ENCODE measurements at places on chromosomes 6 and 20.

DNA sequence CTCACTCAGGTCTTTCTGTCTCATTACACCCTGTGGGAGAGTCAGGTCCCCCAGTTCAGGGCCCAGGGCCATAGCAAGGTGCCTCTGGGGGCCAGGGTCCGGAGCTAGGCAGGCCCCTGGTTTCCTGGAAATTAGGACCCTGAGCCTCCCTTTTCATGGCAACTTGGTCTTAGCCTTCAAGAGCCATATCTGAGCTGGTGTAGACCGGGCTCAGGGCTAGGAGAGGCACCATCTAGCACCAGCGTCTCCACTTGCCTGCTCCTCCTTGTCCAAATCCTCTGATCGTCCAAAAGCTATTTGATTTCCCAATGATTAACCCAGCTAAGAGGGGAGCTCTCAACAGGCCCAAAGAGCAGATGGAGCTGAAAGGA is 5.6 kb downstream of the MDFI start:
- no peak for DNase-seq

DNA sequence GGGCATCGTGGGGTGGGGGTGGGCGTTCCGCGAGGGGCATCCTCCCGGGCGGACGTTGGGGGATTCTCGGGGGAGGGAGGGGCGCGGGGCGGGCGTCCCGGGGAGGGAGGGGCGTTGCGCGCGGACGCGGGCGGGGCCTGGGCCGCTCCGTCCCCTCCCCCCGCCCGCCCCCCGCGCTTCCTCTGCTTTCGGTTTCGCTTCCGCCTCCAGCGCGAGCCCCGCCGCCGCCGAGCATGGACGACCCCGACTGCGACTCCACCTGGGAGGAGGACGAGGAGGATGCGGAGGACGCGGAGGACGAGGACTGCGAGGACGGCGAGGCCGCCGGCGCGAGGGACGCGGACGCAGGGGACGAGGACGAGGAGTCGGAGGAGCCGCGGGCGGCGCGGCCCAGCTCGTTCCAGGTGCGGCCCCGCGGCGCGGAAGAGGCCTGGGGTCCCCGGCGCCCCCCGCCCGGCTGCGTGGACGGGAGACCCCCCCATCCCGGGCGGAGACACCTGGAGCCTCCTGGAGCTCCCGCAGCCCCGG is at the start of gene OGFR:
Gene OGFR (plus strand): TSS at position 209 of the 528 bp plus-strand sequence. CDS start 25 bp downstream, at position 234.
- DNase-seq = peak; percentile 62

GRCh38 chr20:46062151-46062550 is 27.6 kb downstream of the NCOA5 start:
- DNase-seq = no peak

GRCh38 chr6:118460958-118461470 is 87.1 kb upstream of the PLN start:
- DNase-seq = no peak

- DNase-seq = no peak
These were observed 7.6 kb downstream of the MYB start for GRCh38 chr6:135188718-135189117.

DNA sequence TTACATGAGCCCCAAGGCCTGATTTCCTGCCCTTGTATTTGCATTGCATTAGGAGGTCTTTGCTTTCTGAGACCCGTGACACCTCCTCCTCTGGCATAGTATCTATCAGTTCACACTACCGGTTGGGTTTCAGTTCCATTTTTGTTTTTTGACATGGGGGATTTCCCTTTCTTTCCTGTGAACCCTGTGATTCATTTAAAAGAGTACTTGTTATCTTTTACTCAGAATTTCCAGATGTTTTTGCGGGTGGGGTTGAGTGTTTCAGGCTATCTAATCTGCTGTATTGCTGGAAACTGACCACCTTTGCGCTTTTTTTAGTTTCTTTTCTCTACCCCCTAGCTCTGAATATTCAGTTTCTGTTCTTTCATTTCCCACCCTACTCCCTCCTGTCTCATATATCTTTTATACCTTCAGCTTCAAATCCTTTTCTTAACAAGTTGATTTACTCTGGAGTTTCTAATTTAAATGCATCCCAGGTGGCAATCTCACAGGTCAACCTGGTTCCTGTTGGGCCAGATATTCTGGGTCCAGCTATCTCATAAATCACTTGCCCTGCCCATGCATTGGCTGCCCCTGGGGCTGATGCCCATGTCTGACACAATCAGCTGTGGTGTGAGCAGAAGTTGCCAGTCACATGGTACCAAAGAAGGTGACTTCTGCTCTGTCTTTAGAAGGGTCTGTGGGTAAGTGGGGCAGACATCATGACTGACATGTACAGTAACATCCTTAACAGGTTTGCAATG is 14.3 kb upstream of the NCOA3 start:
- no peak for DNase-seq

GRCh38 chr20:44143936-44144335 is 43.1 kb downstream of the JPH2 start:
- DNase-seq = no peak

DNA sequence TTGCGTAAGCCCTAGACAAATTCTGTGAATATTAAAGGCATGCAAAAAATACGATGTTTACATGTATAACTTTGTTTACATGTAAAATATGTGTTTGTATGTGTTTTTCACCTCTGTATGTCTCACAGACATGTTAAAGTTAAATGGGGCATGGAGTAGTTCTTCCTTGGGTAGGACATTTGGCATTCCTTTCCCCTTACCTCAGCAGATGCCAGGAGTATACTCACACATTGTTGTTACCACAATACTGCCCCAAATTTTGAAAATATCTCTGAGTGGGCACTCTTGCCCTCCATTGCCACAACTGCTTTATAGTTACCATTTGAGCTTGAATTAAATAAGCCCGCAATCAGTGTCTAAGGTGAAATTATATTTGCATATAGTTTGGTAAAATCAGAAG is 147.5 kb downstream of the MYO6 start:
- DNase-seq = peak; percentile 7

- no peak for DNase-seq
These were observed 104.9 kb downstream of the PLEKHG1 start for GRCh38 chr6:150704447-150705192.

DNA sequence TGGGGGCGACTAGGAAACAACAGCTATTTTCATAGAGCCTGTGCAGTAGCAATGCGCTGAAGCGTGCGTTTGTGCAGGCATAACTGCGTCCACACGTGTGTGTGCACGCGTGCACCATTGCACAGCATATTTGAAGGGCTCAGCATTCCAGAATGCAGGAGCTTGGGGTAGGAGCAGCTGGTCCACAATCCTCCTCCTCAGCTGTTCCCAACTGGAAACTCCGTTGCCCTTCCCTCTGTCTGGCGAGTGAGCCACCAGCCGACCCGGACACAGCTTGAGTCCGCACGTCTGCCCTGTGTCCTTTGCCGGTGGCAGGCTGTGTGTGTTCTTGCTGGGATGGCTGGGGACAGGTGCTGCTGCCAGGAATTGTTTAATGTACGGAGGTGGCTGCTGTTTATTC is 110.2 kb downstream of the SASH1 start:
- no peak for DNase-seq

DNA sequence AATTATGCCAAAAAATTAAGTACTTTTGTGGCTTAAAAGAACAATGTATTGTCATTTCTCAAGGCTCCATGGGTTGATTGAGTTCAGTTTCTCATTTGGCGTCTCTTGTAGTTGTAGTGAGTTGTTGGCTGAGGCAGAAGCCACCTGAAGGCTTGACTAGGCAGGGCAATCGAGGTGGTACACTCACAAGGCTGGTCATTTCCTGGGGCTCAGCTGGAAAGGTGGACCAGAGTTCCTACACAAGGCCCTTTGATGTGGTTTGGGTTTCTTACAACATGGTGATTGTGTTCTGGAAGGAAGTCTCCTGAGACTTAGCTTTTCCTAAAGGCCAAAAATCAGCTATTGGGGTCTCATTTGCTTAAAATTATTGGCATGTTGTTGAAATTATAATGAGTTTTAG is 22.6 kb downstream of the MAS1 start:
- DNase-seq = no peak

DNA sequence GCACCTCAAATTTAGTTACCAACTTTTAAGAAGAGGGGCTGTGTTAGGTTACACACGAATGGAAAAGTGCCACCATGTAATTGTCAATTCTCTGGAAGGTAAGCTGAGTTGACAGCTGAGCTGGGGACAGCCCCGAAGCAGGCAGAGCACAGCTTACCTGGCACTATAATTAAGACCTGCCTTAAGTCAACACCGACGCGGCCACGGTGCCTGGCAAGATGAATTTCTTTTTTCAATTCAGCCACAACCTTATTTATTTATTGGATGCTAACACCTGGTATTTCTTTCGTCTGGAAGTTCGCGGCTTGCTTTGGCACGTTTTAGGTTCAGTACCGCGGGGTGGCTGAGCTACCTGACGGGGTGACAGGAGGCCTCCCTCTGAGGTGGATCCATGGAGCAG is 40.6 kb upstream of the NFATC2 start:
- no peak for DNase-seq

DNA sequence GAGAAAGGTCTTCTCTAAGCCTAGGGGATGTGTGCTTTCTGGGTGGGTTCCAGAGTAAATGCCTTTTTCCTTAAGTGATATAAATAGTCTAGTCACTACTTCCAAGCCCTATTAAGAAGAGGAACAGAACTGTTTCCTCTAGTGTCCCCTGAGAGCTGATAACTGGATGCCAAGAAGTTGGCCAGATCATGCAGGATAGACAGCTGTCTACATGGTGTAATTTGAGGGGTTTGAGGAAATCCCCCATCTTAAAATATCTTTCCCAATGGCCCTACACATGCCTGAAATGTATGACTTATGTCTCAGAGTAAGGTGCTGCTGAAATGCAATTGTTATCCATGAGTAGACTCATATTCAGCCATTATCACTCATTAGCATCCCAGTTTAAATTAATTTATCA is 20.2 kb upstream of the PIM1 start:
- no peak for DNase-seq

- DNase-seq = no peak
These were observed 7.5 kb upstream of the FOXC1 start for GRCh38 chr6:1602049-1602713.

DNA sequence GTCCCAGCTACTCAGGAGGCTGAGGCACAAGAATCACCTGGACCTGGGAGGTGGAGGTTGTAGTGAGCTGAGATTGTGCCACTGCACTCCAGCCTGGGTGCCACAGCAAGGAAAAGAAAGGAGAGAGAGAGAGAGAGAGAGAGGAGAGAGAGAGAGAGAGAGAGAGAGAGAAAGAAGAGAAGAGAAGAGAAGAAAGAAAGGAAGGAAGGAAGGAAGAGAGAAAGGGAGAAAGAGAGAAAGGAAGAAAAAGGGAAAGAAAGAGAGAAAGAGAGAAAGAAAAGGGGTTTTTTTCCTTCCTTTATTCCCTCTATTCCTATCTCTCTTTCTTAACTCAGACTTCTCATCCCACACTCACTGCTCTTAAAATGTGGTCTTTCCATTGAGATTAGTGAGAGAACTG is 238.7 kb upstream of the PRDM1 start:
- DNase-seq = no peak

- no peak for DNase-seq
These were observed 26.5 kb upstream of the SMOC2 start for GRCh38 chr6:168414336-168415097.

All from EH (cell line).